ENCODE measurements at places on chromosomes 13 and 19. TPM values are rescaled to one million over a fixed set of nuclear protein-coding genes. Genes with fewer than 3 reads are reported as not detected.

The ZNF729 gene
- total RNA-seq = not detected

The TARM1 gene
- not detected for total RNA-seq

The VSIG10L gene
- total RNA-seq = 0.37 TPM

The COX6B2 gene
- total RNA-seq = not detected

The ZNF296 gene
- 4.1 TPM for total RNA-seq

The KLC3 gene
- not detected for total RNA-seq

The ZBTB32 gene
- total RNA-seq = not detected

DNA sequence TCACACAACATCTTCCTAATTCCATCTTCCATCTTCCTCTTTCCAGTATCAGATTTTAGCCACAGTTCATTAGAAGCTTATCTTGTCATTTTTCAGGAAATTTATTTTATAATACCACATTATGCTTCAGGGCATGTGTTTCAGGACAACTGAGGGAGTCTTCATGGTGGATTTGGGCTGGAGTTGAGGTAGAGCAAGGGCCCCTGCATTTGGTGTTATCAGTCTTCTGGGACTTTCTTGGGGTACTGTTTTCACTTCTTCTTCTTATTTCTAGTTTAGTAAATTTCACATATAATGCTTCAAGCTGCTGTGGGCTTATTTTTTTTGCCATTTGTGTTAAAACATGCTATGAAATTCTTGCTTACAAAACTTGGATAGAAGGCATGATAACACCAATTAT is 188.7 kb downstream of the LHFPL6 start:
- no peak for DNase-seq

DNA sequence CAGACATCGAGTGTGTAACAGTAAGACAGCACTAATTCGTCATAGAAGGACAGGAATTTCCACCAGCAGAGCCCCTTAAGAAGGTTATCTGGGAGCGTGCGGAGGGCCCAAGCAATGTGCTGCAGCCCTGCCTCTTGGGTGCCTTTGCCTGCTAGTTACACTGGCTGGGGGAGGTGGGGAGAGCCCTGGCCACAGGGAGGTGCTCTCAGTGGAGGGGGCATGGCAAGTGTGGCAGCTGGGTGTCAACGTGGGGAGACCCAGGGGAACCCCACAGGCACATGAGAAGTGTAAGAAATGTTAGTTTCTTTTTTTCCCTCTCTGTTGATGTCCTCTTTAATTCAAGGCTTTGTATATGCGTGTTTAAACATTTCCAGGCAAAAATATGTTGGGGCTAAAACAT is 50.9 kb upstream of the TMTC4 start:
- DNase-seq = no peak

GRCh38 chr13:97826421-97827012 is 127.0 kb upstream of the IPO5 start:
- DNase-seq = no peak

DNA sequence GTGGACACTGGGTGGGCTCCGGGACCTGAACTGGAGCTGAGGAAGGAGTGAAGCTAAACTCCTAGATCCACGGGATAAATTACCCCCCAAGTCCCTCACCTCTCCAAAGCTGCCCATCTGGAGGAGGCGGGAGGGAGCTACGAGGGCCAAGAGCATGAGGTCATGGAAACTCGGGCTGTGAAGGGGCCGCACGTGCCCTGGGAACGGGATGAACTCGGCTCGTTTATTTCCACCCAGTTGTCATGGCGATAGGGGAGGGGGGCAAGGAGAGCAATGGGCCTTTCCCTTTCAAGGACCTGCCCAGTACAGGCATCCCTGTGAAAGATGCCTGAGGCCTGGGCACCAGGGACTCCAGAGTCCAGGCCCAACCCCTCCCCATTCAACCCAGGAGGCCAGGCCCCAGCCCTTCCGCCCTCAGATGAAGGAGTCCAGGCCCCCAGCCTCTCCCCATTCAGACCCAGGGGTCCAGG is 3.8 kb downstream of the PPP1R12C start:
- DNase-seq = peak; percentile 58

GRCh38 chr19:7933411-7933810 is 7.5 kb upstream of the CTXN1 start:
- DNase-seq = no peak

- no peak for DNase-seq
These were observed 258.4 kb upstream of the SLC10A2 start for GRCh38 chr13:103324641-103325040.

GRCh38 chr19:917323-918151 is at the start of gene KISS1R:
Gene KISS1R (plus strand): TSS chr19:917333. CDS start chr19:917503, 170 bp downstream.
- peak; percentile 44 for DNase-seq

DNA sequence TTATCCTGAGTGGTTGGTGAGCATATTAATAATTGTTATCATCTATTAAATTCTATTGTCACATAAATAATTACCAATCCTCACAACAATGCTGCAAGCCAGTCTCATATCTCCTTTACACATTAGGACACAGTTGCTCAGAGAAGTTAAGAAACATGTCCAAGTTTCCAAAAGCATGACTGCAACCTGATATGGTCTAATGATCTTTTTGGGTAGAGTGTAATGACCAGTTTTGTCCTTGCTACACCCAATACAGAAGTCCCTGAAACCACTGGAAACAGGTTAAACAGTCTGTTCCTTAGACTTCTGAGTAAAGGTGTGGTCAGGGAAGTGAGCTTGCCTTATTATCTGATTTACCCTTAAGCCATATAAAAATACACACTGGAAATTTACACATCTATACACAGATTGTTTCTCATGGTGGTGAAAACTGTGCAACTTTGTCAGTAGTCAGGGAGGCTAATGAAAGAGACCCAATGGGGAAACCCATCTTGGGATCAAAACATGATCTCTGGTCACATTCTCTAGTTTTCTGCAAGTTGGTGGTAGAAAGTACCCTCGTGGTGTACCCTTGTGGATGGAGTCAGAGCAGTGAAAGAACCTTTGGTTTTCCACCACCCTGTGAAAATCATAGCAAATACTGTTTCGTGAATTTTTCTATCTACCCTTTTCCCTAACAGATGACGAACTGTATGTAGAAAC is 146.0 kb upstream of the KLF12 start:
- no peak for DNase-seq

GRCh38 chr19:46603752-46604231 is 2.7 kb downstream of the CALM3 start:
- no peak for DNase-seq

GRCh38 chr19:19443902-19444680 is 38.6 kb downstream of the GATAD2A start:
- DNase-seq = no peak

GRCh38 chr19:4186087-4186993 is 3.9 kb downstream of the ANKRD24 start:
- peak; percentile 84 for DNase-seq

DNA sequence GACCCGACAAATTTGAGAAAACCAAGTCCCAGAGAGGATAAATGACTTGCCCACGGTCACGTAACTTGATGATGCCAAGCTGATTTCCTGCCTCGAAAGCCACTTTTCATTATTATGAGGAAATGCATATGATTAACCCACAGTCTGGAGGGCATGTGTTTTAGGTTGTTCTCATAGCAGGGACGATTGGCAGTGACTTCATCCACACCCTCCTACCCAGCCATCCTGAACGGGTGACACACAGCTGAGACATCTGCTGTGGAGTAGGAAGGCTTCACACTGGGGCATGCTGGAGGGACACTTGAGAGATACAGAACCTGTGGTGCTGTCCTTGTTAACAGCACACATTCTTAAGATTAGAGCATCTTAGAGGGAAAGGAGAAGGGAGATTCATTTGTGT is 65.4 kb upstream of the WDFY2 start:
- no peak for DNase-seq

DNA sequence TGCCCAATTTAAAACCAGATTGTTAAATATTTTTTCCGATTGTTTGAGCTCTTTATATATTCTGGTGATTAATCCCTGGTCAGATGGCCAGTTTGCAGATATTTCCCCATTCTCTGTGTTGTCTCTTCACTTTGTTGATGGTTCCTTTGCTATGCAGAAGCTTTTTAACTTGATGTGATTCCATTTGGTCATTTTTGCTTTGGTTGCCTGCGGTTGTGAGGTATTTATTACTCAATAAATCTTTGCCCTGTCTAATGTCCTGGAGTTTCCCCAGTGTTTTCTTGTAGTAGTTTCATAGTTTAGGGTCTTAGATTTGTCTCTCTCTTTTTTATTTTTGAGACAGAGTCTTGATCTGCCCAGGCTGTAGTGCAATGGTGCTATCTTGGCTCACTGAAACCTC is 23.8 kb upstream of the LMO7 start:
- DNase-seq = no peak

- DNase-seq = no peak
These were observed 853.3 kb downstream of the GPC5 start for GRCh38 chr13:92251671-92252210.

DNA sequence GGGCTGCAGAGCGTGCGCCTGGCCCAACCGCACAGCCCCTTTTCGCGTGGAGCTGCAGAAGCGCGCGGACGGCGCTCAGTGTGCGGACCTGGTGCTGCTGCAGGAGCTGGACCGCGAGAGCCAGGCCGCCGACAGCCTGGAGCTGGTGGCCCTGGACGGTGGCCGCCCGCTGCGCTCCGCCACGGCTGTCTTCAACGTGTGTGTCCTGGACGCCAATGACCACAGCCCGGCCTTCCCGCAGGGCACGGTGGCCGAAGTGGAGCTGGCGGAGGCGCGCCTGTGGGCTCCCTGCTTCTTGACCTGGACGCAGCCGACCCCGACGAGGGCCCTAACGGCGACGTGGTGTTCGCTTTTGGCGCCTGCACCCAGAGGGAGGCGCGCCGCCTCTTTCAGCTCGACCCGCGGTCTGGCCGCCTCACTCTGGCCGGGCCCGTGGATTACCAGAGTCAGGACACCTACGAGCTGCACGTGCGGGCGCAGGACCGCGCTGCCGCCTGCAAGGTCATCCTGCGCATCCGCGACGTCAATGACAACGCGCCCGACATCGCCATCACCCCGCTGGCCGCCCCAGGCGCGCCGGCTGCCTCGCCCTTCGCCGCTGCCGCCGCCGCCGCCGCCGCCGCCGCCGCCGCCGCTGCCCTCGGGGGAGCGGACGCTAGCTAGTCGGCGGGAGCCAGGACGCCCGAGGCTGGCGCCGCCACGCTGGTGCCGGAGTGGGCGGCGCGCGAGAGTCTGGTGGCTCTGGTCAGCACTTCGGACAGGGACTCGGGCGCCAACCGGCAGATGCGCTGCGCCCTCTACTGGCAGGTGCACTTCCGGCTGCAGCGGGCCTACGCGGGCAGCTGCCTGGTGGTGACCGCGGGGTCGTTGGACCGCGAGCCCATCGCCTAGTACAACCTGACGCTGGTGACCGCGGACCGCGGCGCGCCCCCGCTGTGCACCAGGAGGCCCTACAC is 172.2 kb downstream of the OLFM4 start:
- DNase-seq = peak; percentile 33

GRCh38 chr13:44318161-44318560 is 55.5 kb upstream of the SERP2 start:
- DNase-seq = no peak

DNA sequence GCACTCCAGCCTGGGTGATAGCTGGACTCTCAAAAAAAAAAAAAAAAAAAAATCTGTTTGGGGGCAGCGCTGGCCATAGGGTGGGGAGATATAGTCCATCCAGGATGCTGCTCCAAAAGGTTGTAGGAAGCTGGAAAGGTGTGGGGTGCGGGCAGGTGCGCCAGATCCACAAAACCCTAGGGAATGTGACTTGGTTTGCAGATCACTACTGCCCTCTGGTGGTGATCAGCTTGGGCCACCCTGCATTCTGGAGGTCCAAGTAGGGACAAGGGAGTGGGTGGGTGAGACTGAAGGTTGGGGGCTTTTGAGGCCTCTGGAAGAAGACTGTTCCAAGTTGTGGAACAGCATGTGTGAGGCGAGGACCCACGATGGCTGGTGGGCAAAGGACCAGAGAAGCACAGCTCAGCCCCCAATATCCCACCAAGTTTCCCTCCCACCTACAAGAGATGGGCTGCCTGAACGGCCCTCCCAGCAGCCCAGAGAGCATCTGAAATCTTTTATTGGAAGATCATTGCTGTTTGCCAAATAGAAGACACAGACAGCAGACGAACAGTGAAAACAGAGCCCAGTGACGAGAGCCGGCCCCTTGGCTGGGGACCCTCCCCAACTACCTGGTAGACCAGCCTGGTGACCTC is 10.4 kb upstream of the TYK2 start:
- DNase-seq = peak; percentile 89

- no peak for DNase-seq
These were observed 127.8 kb upstream of the SPATA13 start for GRCh38 chr13:24032674-24033073.
